ENCODE measurements at places on chromosomes 3 and 15. TPM values are rescaled to one million over a fixed set of nuclear protein-coding genes. Genes with fewer than 3 reads are reported as not detected.

The CHL1 gene
- not detected for total RNA-seq

The KCTD6 gene
- 6.2 TPM for total RNA-seq

The KCNAB1 gene
- total RNA-seq: not detected

The CPLX3 gene
- not detected for total RNA-seq

The NR2E3 gene
- 0.19 TPM for total RNA-seq

The CADPS gene
- total RNA-seq: not detected

The SEMA6D gene
- total RNA-seq: not detected

The GOLGA8T gene
- total RNA-seq: 0.80 TPM

The TMEM212 gene
- total RNA-seq: not detected
